Fibroblast of skin of right biceps (primary cell): ENCODE measurements at places on chromosomes 1 and 21.

GRCh38 chr21:42865776-42866160, 13.6 kb downstream of the WDR4 start:
- no peak for DNase-seq

GRCh38 chr1:40762144-40762923, 21.3 kb upstream of the KCNQ4 start:
- DNase-seq = no peak

- peak; percentile 83 for DNase-seq
Measured at GRCh38 chr1:60281360-60281932, 207.9 kb upstream of the C1orf87 start.

DNA sequence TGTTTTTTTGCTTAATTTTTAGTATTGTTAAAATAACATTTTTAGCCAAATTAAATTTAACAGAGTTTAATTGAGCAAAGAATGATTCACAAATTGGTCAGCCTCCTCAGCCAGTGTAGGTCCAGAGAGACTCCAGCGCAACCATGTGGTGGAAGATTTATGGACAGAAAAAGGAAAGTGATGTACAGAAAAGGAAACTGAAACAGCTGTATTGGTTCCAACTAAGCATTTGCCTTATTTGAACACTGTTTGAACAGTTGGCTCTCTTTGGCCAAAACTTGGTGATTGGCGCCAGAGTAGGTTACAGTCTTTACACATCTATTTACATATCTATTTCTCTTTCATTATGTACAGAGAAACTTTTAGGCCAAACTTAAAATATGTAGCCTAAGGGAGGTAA, 19.4 kb downstream of the RPS6KC1 start:
- DNase-seq = peak; percentile 64

- peak; percentile 47 for DNase-seq
Measured at GRCh38 chr1:152458384-152459185, 44.5 kb upstream of the CRNN start.

DNA sequence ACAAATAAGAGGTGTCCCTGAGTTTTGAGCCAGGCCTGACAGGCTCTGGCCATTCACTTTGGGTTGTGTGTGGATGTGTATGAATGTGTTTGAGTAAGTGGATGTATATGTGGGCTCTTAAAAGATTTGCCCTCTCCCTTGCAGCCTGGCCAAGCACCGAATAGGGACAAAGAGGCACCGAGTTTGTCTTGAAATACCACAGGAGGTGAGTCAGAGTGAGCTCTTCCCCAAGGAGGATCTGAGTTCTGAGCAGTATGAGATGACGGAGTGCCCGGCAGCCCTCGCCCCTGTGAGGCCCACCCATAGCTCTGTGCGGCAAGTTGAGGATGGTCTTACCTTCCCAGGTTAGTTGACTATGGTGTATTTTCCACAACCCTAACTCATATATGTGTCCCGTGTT, 19.0 kb downstream of the KDM4A start:
- DNase-seq = peak; percentile 31

DNA sequence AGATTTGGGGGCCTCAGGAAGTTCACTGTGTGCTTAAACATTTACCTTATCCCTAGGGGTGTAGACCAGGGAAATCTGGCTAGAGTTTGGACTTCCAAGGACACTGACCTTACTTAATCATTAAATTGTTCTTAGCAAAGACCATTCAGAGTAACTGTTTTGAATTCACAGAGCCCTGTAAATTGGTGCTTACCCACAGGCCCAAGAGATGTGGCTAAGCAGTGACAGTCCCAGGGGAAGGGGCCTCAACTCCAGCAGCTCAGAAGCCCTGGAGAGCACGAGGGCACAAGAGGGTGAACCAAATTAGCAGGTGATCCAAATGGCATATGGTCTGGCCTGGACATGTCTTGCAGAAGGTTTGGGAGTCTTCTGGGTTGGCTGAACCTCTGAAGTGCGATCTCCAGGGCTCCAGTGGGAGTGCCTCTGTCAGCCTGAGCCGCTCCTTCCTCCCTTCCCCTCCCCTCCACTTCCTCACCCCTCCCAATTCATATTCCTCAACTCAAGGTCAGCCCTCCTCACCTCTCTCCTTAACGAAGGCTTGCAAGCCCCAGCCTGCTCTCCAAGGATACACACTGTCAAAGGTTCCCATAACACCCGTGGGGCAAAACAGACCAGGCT, 4.3 kb downstream of the PAQR7 start:
- no peak for DNase-seq

- DNase-seq = peak; percentile 29
Measured at GRCh38 chr1:223531742-223532341, 133.7 kb downstream of the CAPN8 start.

GRCh38 chr1:221310180-221310579, 430.9 kb downstream of the HLX start:
- no peak for DNase-seq

DNA sequence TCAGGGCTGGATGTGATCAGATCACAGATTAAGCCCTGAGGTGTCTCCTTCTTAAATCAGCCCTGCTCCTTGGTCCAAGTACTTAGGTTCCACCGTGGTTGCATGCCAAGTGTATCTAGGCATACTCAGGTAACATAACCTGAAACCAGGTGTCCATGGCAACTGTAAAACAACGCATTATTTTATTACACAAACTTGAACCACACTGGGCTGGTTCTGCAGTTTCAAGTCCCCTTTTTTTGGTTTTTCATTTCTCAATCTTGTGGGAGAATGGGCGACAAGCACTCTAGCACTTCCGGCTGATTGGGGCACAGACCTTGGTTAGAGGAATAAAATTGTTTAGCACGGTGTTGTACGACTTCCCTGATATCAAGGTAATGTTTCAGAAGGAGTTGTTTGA, 65.2 kb downstream of the GBP6 start:
- DNase-seq = no peak
